ENCODE measurements at places on chromosomes 2 and 18.

DNA sequence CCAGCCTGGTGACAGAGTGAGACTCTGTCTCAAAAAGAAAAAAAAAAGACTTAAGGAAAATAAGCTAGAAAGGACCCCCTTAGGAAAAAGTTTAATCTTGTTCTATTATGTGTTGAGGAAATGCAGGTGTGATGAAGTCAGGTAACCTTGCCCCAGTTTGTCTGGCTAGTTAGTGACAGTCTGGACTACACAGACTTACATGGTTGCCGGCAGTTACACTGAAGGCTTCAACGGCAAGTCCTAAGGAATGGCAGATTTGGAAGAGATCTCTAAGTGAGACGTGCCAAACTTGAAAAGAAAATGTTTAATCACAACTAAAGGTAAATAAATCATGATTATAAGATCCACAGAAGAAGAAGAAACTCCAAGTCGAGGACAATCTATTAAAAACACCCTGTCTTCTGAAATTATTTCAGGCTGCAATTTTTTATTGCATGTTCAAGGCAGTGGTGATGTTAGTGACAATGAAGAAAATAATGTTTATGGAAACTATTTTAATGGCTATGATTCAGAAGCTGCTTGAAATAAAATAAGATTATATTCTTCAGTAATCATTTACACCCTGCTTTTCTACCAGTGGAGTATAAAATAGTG lies 84.2 kb downstream of the TTC27 start:
- DNase-seq, result no peak

GRCh38 chr2:151845884-151846283 lies 17.7 kb upstream of the ARL5A start:
- no peak for DNase-seq

- no peak for DNase-seq
Observed at GRCh38 chr2:159817283-159817682, 19.3 kb upstream of the CD302 start.

- DNase-seq, result no peak
Observed at GRCh38 chr2:101776172-101777043, 78.9 kb downstream of the MAP4K4 start.

DNA sequence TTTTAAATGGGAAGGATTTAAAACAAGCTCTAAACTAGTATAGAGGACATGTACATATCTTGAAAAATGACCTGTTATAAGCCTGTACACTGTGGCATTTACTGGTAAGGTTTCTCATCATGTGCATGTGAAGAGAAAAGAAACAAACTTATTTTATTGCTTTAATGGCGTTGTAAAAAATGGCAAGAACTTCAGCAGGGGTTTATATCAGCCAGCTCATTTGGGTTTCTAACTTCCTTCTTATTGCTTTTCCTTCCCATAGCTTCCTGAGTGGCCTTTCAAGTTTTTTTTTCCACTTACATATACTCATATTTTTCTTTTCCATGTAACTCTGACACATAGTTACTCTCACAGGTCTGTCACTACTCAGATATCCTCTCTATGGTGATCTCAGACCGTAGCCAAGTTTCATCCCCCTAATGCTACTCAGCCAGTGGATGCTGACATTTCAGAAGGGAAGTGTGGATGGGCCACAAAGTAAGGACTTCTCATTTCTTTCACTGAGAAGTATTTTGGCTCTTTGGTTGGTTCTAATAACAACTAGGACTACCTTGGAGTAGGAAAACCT lies 198.2 kb downstream of the PARD3B start:
- no peak for DNase-seq
